ENCODE measurements at places on chromosomes 4 and X.

DNA sequence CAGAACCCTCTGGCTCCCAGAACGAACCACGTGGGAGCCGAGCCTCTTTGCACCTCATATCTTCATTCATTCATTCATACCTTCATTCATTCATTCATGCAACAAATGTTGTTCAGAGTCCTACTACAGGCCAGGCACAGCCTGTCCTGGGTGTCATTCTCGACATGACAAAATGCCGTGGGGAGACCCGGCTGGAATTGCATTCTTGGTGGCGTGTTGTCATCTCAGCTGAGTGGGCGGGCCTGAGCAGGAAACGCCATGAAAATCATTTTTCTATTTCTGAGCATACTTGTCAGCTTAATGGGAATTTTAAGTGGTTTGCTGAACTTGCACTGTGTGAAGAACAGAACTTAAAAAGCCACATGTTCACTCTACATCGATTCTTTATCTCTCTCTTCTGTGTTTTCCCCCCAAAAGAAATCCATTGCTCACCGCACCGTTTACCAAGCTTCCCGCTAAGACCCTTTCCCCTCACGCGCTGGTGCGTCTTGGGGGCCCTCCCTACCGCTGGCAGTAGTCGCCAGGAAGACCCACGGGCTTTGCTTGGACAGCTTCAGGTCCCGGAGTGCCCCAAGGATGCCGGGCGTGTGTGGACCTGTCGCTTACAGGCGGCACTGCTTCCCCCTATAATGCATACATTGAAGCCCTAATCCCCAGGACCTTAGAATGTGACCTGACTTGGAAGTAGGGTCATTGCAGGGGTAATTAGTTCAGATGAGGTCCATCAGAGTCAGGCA, 41.6 kb upstream of the HMX1 start:
- DNase-seq: no peak

DNA sequence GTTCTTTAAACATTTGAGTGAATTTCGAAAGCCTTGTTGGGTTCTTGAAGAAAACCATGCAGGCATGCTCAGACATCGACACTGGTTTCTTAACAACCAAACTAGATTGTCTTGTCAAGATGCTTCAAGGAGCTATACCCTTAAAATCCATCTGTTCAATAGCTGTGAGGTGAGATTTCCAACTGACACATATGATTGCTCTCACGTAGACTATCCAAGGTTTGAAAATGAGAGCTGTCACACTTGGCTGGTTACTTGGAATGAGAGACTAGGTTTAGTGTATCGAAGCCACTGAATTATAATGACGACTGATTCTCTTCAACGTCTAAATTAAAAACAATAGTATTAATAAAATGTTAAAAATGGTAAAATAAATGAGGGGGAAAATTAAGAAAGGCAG, 2725.5 kb downstream of the ARAP2 start:
- no peak for DNase-seq

DNA sequence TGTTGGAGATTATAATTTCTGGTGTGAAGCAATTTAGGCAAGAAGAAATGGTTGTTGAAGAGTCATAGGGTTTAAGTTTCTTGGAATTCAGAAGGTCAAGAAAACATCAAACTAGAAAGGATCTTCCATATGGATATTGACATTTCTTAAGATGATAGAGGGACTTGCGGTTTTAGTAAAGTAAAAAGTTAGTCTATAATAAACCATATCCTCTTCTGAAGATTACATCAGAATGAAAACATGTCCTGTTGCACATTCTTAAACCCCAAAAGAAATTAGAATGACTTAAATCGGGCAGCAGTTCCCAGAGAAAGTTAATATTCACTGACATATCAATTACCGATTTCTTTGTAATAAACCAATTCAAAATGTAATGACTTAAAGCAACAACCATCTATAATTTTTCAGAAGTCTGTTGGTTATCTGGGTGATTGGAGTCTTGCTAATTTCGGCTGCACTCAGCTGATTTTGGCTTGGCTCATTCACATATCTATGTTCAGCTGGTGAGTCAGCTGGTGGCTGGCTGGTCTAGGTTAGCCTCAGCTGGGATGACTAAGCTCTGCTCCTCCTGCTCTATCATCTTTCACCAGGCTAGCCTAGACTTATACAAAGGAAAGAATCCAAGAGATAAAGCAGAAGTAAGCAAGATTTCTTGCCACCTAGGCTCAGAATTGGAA, 24.4 kb upstream of the DYNLT3 start:
- no peak for DNase-seq

GRCh38 chr4:150781191-150781590, 199.2 kb downstream of the MAB21L2 start:
- no peak for DNase-seq

- DNase-seq: no peak
These were observed 46.2 kb downstream of the SLC9A7 start for GRCh38 chrX:46712764-46713163.

- DNase-seq: no peak
These were observed 37.8 kb downstream of the FAT4 start for GRCh38 chr4:125352521-125352920.

- DNase-seq: no peak
These were observed 47.0 kb upstream of the FAT1 start for GRCh38 chr4:186770481-186771175.

- no peak for DNase-seq
These were observed at the start of gene ITM2A for GRCh38 chrX:79366873-79367749. TSS of gene ITM2A (minus strand) at chrX:79367334. CDS start at chrX:79367215, 119 bp downstream.

DNA sequence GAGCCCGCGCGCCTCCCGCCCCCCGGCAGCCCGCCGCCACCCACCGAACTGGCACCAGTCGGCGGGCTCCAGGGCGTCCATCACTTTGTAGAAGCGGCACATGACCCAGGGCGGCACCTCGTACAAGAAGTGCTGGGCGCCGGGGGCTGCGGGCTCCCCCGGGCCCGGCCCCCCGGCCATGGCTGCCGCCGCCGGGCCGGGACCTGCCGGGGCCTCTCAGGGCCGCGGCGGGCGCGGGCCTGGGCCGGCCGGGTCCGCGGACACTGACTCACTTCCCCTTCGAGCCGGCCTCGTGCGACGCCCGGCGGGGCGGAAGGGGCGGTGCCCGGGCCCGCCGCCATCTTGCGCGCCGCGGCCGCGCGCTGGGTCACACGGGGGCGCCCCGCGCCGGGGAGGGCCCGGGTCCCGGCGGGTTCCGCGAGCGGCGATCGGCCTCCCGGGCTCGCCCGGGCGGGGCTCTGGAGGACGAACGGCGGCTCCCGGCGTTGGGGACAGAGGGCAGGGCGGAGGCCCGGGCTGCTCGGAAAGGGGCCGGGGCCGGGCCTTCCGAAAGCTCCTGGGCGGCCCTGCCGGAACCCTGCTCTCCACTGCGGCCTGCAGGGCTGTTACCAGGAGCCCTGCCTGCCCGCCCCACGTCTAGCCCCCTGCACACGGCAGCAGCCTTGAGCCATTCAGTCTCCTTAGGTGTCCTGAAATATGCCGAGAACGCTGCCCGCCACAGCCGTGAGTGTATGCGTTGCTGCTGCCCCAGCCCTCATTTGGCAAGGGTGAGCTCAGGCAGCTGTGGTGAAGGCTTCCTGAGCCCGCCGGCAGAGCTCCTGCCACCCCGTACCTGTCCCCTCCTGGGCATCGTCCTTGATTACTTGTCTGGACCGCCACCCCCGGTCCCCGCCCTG, at the start of gene IRAK1:
Gene IRAK1 (minus strand): TSS at position 270 of the 896 bp plus-strand sequence. CDS start 90 bp downstream, at position 180.
- peak; percentile 49 for DNase-seq

DNA sequence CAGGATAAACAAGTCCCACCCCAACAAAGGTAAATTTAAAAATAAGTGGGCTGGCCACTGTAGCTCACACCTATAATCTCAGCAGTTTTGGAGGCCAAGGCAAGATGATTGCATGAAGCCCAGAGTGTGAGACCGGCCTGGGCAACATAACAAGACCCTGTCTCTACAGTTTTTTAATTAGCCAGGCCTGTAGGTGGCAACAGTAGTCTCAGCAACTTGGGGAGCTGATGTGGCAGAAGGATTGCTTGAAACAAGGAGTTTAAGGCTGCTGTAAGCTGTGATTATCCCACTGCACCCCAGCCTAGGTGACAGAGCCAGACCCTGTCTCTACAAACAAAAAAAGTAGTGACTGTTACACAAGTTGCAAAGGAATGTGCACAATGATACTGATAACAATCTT, 74.6 kb upstream of the FAAH2 start:
- DNase-seq: no peak

DNA sequence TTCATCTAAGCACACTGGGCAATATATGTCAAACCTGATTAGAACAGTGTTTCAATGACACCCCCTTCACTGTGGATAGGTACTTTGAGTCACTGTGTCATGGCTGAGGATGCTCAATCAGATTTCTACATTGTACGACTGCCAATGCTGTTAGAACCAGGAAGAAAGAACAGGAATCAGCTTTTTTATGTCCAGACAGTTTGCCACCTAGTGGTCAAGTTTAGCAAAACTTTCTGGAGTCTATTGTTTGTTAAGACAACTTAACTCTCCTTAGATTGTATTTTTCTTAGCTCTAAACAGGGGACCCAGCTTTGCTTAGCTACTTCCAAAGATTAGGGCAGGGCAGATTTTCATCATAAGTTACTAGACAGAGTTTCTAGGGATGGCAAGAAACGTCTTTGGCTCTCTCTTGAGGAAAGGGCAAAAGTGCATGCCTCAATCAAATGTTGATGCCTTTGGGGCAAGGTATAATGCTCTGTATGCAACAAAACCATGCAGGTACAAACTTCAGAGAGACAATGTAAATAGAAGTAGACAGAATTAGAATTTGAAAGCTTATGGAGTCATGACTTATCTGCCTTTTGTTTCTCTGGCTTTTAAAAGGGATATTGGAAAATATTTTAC, 40.5 kb upstream of the BMP3 start:
- peak; percentile 16 for DNase-seq

DNA sequence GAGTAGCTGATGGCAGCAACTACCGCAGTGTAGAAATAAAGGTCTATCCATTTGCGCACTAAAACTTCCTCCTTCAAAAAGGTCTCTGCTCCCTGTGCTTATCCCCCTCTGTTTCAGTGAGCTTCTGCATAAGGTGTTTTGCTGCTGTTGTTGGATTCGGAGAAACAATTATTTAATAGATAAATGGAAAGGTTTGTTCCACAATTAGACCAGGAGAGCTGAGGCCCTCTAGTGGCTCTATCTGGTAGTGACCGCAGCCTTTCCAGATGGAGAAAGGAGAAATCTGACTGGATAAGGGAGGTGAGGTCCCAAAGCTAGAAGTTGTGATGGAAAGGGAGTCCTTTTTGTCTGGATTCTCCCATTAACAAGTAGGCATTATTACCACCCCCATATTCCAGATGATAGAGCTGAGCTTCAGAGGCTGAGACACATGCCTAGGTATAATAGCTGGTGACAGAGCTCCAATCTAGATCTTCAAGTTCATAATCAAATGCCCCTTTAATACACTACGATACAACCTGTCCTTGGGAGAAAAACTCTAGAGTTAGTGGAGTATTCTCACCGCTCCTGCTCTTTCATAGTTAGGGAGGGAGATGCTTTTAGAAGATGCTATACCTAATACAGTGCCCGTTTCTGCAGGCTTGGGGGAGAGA, 5.1 kb upstream of the GABRQ start:
- no peak for DNase-seq

GRCh38 chr4:178320003-178320402, 877.8 kb upstream of the AGA start:
- no peak for DNase-seq

DNA sequence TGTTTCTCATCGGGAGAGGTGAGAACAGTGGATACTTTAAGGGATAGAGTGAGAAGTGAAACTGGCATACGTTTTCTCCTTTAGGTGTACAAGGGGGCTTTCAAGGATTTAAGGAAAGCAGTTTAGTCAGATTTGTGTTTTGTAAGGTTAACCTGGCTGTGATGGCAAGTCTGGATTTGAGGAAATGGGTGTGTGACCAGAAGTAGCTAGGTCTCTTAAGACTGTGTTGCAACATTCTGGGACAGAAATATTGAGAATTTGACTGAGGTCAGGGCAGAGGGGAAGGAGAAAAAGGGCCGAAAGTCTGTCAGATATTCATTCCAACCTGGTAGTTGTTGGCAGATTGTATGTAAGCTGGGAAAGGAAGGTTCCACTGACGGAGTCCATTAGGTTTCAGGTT, 10.4 kb upstream of the GABRE start:
- DNase-seq: no peak

DNA sequence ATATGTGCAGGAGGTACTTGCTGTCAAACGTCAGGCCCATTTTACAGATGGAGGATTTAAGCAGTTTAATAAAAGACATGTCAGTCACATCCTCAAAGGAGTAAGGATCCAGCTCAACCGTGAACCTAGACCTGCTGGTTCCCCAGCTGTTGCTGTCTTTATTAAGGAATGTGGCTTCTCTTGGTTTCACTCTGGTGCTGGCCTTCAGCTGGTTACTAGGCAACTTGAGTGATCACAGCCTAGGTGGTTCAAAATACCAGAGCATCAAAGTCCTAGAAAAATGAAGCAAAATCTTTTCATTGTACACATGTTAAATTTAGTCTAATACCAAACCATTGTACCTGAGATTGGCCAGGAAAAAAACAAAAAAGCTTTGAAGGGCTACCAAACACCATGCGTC, 32.7 kb upstream of the GLRA2 start:
- no peak for DNase-seq

GRCh38 chrX:16653424-16653823, 3.5 kb downstream of the S100G start:
- DNase-seq: no peak

DNA sequence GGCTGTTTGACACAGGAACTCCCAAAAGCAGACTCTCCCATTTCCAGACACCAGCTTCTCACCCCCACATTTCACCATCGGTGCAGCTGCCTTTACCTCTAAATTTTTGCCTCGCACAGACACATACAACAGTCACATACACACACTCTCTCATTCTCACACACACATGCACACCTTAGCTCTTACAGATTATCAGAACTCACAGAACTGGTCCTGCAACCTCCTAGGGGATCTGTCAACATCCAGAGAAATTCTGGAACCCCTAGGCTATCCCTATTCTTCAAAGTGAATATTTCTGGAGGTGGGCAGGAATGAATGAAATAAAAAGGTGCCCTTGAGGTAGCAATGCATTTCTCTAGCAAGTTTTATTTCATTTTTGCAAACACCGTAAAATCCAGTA, 4.1 kb downstream of the HS6ST2 start:
- DNase-seq: no peak

GRCh38 chr4:139629436-139630125, 36.0 kb upstream of the MGST2 start:
- no peak for DNase-seq

DNA sequence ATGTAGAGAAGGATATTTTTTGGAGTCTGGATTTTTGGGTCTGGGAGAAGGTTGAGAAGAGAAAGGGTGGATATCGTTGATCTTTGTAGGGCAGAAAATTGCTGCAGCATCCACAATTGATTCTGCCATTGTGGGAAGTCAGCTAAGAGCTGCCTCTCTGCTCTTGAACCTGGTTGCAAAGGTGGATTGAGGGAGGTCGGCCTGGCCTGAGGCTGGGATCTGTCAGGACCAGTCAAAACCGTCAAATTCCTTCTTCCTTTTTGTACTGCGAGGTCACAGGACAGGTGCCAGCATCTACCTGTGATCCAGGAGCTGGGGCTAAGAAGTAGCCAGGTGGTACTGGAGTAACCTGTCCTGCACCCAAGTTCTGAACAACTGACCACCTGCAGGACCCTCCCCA, 93.7 kb downstream of the SHOX start:
- no peak for DNase-seq

- DNase-seq: no peak
These were observed 20.1 kb downstream of the ZNF185 start for GRCh38 chrX:152917656-152918579.

All from NCI-H1930 (cell line).